Fibroblast of skin of back (primary cell): ENCODE measurements at places on chromosomes 3 and 15.

DNA sequence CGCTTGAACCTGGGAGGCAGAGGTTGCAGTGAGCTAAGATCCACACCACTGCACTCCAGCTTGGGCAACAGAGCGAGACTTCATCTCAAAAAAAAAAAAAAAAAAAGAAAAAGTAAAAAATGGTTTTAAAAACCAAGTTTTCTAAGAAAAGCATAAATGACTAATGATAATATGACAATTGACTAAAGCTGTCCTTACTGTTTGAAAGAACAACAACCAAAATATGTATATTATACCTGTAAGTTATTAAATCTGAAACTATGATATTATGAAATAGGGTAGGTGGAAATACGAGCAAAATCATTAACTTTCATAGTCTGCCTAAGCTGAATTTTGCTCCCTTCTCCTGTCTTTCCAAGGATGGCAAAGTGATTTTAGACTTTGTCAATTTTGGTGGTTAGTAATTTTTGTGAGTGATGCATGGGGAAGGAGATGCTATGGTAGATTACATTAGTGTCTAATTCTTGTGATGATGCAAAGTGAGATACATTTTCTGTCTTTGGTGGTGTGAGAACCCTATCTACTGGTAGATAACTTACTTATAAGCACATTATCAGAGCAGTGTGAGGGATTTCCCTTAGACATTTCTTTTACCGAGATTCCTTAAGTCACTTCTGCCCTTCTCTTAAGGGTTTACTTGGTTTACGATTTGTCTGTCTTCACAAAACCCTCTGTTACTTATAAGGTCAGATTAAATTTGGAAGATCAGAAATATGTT lies 10.6 kb upstream of the CHD2 start:
- no peak for DNase-seq

GRCh38 chr3:114332342-114333179 lies 38.7 kb downstream of the TIGIT start:
- no peak for DNase-seq

DNA sequence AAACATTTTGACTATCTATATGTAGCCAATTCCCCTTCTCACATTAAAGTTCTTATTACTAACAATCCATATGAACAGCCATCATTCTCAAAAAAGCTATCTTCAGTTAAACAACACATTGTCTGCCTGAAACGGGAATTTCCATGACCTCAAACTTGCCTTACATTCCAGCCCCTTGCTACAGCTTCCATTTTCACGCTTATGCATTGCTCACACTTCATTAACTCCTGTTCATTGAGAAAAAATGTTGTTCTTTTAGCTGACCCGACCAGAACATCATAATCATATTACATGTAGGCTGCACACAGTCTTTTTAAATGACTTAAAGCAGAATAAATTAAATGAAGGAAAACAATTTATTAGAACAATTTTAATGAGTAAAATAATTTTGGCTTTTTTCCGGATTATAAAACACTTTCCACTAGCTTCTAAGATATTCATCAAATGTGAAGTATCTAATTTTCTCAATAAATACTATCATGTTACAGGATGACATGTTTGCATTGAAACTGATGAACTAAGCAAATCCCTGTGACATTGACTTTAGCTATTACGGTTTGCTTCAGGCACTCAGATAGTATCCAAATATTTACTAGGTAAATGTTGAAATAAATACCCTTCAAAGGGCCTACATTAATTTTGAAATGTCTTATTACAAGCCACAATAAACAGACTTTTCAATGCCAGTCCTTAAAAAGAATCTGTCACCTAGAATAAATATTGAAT lies 49.9 kb downstream of the P3H2 start:
- peak; percentile 55 for DNase-seq

GRCh38 chr15:79028411-79028964 lies 62.1 kb downstream of the RASGRF1 start:
- peak; percentile 38 for DNase-seq

- DNase-seq, result no peak
Observed at GRCh38 chr3:64467255-64467944, 220.4 kb downstream of the ADAMTS9 start.

DNA sequence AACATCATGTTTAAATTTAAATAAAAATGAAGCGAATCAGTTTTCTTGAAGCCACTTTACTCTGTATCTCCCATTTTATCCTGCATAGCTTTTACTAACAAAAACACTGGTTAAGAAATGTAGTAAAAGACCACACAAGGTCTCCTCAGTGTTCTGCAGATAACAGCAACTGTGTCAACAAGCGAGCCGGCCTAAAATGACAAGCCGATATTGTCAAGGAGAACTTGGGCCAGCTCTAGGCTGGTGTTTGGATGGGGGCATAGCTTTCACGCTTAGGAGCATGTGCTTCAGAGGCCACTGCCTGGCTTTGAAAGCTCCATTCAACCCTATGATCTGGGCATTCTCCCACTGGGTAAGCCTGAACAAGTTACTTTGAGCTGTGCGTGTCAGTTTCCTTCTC lies 38.1 kb downstream of the MFSD1 start:
- no peak for DNase-seq

- no peak for DNase-seq
Observed at GRCh38 chr15:60418096-60418495, 20.3 kb upstream of the ANXA2 start.

GRCh38 chr3:12758025-12758781 lies 856 bp downstream of the TMEM40 start:
- DNase-seq, result peak; percentile 60

DNA sequence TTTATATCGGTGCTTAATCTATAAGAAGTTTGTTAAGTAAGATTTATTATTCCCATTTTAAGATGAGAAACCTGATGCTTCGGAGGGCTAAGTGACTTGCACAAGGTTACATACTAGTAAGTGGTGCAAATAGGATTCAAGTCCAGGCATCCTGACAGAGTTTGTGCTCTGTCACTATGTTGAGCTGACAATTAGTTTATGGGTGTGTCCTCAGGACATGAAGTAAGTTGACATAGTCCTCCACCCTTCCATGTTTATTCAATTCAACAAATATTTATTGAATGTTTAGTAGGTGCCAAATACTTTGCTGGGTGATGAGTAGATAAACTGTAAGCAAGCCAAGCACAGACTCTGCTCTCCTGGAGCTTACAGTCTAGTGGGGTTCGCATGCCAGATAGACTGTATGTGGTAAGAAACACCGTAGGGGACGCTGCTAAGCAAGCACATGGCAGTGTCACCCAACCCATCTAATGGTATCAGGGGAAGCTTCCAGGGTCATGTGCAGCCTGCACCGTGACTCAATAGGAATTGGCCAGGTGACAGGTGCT lies 342.7 kb upstream of the SATB1 start:
- no peak for DNase-seq
